Lung microvascular endothelial cell (primary cell): ENCODE measurements at places on chromosomes 16 and 17. TPM values are rescaled to one million over a fixed set of nuclear protein-coding genes. Genes with fewer than 3 reads are reported as not detected.

DNA sequence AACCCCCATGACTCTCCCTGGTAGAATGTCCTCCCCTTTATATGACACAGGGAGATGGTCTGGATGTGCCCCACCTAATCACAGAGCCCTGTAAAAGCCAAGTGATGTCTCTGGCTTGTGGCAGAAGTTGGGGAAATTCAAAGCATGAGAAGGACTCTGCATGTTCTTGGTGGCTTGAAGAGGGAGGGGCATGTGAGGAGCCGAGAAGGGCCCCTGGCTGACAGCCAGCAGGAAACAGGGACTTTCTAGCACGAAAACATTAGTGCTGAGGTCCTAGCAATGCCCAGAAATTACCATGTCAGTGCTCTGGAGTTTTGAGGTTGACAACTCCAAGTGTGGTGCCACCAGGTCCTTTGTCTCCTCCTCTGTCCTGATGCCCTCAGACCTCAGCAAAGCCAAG lies 75.9 kb downstream of the USP22 start:
- no peak for DNase-seq

DNA sequence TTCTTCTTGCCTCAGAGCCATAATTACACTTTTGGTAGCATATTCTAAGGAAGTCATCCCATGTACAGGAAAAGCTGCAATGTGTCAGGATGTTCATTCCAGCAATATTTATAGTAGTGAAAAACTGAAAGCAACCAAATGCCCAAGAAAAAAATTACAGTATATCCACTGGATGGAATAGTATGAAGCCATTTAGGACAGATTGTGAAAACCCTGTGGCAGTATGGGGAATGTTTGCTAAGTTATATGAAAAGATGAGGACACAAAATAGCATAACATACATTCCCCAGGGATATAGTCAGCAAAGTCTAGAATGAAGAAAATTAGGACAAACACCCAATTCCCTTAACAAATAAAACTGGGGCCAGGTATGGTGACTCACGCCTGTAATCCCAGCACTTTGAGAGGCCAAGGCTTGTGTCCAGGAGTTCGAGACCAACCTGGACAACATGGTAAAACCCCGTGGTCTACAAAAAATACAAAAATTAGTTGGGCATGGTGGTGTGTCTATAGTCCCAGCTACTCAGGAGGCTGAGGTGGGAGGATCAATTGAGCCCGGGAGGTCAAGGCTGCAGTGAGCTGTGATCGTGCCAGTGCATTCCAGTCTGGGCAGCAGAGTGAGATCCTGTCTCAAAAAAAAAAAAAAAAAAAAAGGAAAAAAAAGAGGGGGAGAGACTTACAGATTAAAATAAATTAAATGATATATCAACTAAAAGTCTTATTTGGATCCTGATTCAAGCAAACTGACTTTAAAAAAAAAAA lies 2.3 kb downstream of the LRRC3C start:
- peak; percentile 34 for DNase-seq

Gene WSB1
- 276 and 293 TPM in 2 replicates for total RNA-seq

- DNase-seq = no peak
These were observed 5.0 kb upstream of the ARHGAP27 start for GRCh38 chr17:45437465-45438283.

- no peak for DNase-seq
These were observed 23.5 kb downstream of the TBX4 start for GRCh38 chr17:61475726-61476125.

Gene LDHD
- total RNA-seq = 0.22 and 0.60 TPM in 2 replicates

Gene STX1B
- total RNA-seq = under 0.01 and 0.40 TPM in 2 replicates

- DNase-seq = no peak
These were observed 99.2 kb downstream of the SPACA3 start for GRCh38 chr17:33090806-33091205.

Gene GRB7
- under 0.01 and 0.22 TPM in 2 replicates for total RNA-seq

GRCh38 chr17:43714465-43715149 lies 44.0 kb downstream of the SOST start:
- DNase-seq = no peak

GRCh38 chr17:39114723-39115122 lies 36.7 kb downstream of the PLXDC1 start:
- no peak for DNase-seq

DNA sequence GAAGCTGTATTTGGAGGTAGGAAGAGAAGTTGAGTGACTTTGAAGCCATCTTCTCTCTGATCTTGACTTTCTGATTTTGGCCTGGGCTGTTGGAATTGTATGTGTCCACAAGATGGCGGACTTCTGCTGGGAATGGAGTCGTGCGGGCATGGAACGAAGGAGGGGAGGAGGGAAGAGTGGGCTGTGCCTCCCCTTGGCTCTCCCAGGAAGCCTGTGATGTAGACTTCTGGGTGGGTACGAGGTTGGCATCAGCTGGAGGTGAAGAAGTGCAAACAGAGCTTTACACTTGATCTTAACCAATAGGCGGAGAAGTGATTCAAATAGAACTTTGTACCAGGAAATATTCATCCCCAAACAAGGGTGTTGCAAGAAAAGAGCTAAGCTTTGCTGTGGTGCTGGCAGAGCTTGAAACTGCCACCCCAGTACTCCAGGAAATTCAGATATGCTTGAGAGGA lies 7.4 kb upstream of the TMEM220 start:
- DNase-seq = peak; percentile 60

GRCh38 chr16:9484426-9484825 lies 393.0 kb downstream of the HAPSTR1 start:
- no peak for DNase-seq

DNA sequence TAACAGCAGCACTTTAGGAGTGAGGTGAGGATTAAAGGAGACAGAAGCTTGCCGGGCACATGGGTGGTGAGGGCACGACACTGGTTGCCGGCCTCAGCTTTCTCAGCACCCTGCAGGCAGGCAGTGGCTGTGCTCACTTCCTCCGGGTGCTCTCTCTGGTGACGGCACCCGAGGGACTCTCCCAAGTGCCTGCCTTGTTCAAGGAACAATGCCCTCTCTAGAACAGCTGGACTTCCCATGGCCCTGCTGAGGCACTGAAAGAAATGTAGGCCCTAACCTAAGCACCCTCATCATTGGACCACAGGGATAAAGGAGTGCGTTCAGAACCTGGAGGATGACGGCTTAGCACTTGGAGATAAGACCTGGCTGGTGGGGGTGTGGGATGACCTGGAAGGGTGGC lies 72.7 kb downstream of the N4BP1 start:
- DNase-seq = peak; percentile 41

- no peak for DNase-seq
These were observed 133.0 kb upstream of the GSE1 start for GRCh38 chr16:85479972-85480726.

GRCh38 chr16:47059991-47060390 lies 83.8 kb downstream of the NETO2 start:
- no peak for DNase-seq

Gene LITAFD
- not detected in 2 replicates for total RNA-seq

- peak; percentile 33 for DNase-seq
These were observed 92.6 kb downstream of the DNAH17 start for GRCh38 chr17:78484271-78485246.

- no peak for DNase-seq
These were observed 29.7 kb upstream of the SSTR5 start for GRCh38 chr16:1042866-1043265.

Gene DNAI2
- total RNA-seq = not detected in 2 replicates

- no peak for DNase-seq
These were observed 30.1 kb downstream of the DNAH2 start for GRCh38 chr17:7747635-7748071.

GRCh38 chr16:13426269-13426668 lies 493.7 kb upstream of the ERCC4 start:
- no peak for DNase-seq

GRCh38 chr16:72848759-72849664 lies 198.9 kb downstream of the ZFHX3 start:
- DNase-seq = peak; percentile 80

DNA sequence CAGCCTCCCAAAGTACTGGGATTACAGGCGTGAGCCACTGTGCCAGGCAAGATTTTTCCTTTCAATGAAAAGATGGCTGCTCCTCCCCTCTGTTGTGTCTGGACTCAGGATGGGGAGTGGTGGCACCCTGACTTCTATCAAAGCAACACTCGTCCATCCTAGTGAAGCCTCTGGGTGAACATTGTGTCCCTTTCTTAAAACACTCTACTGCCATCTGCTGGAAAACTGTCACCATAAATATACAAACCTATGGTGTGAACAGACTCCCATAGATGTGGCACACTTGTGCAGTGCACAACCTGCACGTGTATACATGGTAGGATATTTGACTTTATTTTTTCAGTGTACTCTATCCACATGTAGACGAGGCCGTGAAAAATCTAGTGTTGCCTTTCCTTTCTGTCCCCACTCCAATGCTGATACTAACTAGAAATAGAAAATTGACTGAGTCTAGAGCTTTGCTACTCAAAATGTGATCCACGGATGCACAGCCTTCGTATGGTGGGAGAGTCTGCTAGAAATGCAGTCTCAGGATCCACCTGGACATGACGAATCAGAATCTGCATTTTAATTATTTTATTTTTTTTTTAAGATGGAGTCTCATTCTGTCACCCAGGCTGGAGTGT lies 55.9 kb upstream of the PLCG2 start:
- peak; percentile 88 for DNase-seq

DNA sequence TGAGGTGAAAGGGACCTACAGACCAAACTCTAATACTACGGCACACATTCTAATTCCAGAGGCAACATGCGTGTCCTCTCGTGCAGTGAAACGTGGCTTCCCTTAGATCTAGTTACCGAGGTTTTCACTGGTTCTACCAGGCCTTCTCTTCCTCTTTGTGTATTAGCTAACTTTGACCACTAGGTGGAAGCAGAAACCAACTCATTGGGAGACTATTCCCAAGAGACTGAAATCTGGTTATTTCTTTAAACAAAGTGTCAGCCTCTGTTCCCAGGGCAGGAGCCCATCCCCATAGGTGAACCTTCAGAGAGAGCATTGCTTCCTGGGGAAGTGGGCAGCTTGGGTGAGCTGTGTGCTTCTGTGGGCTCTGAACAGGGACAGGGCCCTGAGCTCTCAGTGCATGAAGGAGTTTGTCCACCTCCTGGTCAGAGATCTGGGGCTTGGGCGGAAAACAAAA lies 19.7 kb upstream of the RCVRN start:
- DNase-seq = peak; percentile 60

Gene LPO
- not detected in 2 replicates for total RNA-seq

Gene KRTAP1-1
- total RNA-seq = not detected in 2 replicates

Gene HYDIN
- not detected in 2 replicates for total RNA-seq

DNA sequence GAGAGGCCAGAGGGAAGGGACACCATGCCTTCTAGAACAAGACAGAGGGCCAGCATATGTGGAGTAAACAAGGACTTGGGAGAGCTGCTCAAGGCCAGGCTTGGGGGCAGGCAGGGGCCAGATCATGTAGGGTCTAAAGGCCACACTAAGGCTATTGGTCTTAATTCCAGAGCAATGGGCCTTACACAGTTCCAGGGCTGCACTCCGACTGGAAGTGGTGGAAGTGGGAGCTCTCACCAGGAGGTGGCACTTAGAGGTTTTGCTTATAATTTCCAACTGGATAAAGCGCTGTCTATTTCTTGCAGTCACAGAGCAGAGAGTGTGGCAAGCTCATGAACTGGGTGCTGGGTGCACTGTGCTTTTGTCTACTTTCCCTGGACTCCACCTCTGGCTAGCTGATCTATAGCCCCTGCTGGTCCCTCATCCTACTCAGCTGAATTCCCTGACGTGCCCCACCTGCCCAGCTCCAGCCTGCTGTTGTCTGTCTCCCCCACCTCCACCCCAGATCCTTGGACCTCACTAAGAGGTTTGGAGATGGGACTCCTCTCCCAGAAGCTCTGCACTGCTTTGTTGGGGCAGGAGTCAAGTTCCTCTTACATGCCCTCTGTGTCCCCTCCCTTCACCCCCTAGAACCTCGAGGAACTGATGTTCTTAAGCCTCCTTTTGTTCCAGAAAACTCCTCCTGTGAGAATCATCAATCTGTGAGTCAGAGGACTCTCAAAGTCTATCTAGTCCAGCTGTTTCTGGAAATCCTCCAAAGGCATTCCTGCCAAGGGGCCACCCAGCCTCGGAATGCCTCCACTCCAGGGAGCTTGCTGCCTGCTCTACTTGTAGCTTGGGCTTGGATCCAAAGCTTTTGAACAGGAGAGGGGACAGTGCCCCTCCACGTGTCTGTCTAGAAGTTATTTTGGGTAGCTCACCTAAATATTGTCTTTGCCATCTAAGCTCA lies 48.1 kb upstream of the KSR1 start:
- no peak for DNase-seq

DNA sequence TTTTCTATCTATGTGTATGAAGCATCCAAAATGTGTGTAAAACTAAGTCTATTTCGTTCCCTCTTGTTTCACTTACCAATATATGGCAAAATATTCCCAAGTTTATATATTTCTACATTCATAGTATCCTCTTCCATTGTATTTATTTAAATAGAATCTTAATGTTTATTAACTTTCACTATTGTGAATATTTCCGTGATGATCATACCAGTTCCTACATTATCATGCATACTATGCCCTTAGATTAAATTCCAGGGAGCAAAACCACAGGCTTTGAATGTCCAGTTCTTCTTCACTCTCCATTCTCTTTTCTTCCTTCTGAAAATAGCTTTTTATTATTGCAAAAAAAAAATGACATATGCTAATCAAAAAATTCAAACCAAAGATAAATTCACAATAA lies 4.0 kb downstream of the MAP2K6 start:
- DNase-seq = no peak

- no peak for DNase-seq
These were observed 32.1 kb downstream of the HELZ start for GRCh38 chr17:67212714-67213417.

GRCh38 chr17:51422634-51423033 lies 162.3 kb downstream of the UTP18 start:
- no peak for DNase-seq

Gene UTP18
- total RNA-seq = 26.2 and 26.6 TPM in 2 replicates

Gene WNT3
- total RNA-seq = 0.79 and 1.1 TPM in 2 replicates

DNA sequence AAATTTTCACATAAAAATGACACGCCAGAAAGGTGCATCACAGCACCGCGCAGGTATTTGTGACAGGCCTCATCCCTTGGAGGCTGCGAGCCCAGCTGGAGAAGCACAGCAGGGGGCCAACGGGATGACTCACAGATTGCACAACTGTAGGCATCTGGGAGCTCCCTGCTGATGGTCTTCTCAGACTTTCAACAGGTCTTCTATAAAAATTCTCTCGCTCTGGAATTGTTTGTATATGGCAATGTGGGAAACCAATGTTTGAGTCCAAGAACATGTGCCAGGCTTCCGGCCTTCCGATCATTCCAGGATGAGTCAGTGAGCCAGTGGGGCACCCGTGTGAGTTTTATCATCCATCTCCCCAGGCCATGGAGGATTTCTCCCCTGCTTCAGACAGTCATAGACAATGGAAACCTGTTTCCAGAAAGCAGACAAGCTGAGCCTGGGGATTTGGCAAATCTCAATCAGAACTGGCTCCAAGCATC lies 24.1 kb upstream of the ADORA2B start:
- DNase-seq = peak; percentile 82
